ENCODE measurements at places on chromosomes 5 and 9. TPM values are rescaled to one million over a fixed set of nuclear protein-coding genes. Genes with fewer than 3 reads are reported as not detected.

The DOK3 gene
- 19.7 TPM for total RNA-seq

The LMBRD2 gene
- 50.6 TPM for total RNA-seq

The FGD3 gene
- total RNA-seq = 2.1 TPM

The SLC36A3 gene
- total RNA-seq = not detected

The PCDHGA2 gene
- 8.1 TPM for total RNA-seq

The TRIM14 gene
- 14.4 TPM for total RNA-seq

The CBY3 gene
- total RNA-seq = not detected

The TLX3 gene
- not detected for total RNA-seq

The COL15A1 gene
- total RNA-seq = 1.3 TPM

The RABL6 gene
- 148 TPM for total RNA-seq

The GABRA1 gene
- total RNA-seq = 208 TPM

The PLPPR1 gene
- total RNA-seq = 19.4 TPM

The PJA2 gene
- 238 TPM for total RNA-seq

The SAXO1 gene
- total RNA-seq = 0.37 TPM

The GRXCR2 gene
- total RNA-seq = not detected

The FIBCD1 gene
- total RNA-seq = 1.7 TPM

The FABP6 gene
- total RNA-seq = 7.0 TPM

The SYK gene
- 3.4 TPM for total RNA-seq

The SVEP1 gene
- total RNA-seq = 11.1 TPM

The FRMPD1 gene
- total RNA-seq = 4.3 TPM

The PCDHA9 gene
- 4.3 TPM for total RNA-seq

The SPEF2 gene
- 28.4 TPM for total RNA-seq

The PCDH12 gene
- total RNA-seq = 0.54 TPM

The PRRX2 gene
- 0.54 TPM for total RNA-seq

The ADRB2 gene
- 4.9 TPM for total RNA-seq

The TRIM23 gene
- total RNA-seq = 68.9 TPM

The SH3RF2 gene
- total RNA-seq = 4.0 TPM

The SLC23A1 gene
- total RNA-seq = not detected

The CDC25C gene
- total RNA-seq = 0.67 TPM

The SETX gene
- 47.0 TPM for total RNA-seq

The ARID3C gene
- 0.60 TPM for total RNA-seq

The PCA3 gene
- total RNA-seq = not detected

The PCDHB14 gene
- 10.6 TPM for total RNA-seq

The DCTN4 gene
- 89.0 TPM for total RNA-seq

The CDC20B gene
- total RNA-seq = not detected

The ZNG1F gene
- 20.9 TPM for total RNA-seq

The LRRC70 gene
- total RNA-seq = 3.4 TPM

The CNTLN gene
- total RNA-seq = 4.8 TPM

The FGF10 gene
- 1.7 TPM for total RNA-seq

The FGFR4 gene
- total RNA-seq = 5.3 TPM

The KIF4B gene
- total RNA-seq = 0.29 TPM

The ROPN1L gene
- total RNA-seq = 5.0 TPM

The ADCY2 gene
- 159 TPM for total RNA-seq

All from dorsolateral prefrontal cortex (tissue), 122 donors.